ENCODE measurements at places on chromosomes 1 and 21.

DNA sequence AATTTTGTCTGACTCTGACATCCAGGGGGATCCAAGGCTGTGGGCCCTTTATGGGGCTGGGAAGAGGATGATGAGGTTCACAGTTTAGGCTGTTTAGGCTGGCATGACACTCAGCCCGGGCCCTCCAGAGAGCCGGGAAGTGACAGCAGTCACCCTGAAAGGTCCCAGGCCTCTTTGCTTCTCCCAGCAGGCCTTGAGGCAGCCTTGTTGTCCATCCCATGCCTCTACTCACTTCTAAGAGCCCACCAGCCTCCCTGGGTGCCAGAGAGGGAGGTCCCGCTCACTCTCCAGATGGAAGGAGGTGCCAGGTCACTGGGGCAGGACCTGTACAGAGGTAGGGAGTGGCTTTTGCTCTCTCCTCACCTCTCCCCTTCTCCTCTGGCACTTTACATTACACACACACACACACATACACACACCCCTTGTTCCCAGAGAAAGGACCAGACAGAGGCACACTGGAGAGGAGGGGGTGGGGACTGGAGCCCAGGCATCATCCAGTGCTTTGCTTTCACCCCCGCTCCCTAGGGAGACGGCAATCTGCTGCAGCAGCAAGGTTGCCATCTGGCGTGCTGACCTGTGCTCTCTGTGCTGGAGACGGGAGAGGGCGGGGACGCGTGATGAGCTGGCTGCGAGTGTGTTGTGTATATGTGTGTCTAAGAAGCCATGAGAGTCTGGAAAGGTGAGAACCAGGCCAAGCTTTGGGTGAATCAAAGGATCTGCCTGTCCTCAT is 4.6 kb downstream of the KLHDC8A start:
- DNase-seq: no peak

DNA sequence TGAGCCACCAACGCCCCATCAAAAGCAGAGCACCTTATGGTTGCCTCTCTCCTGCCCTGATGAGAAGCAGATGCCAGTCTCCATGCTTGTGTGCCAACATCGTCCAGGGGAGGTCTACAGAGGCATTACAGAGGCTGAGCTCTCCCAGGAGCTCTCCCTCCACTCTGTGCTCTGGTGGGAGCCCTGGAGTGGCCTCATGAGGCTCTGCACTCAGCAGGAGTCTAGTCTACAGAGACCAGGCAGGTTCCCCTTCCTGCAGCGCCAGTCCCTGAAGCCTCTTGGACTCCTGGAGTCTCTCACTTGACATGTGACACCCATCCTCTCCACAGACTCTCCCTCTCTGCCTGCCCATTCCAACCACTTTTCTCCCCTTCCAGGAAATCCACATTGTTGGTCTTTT is 3.4 kb downstream of the DCST1 start:
- DNase-seq: no peak

GRCh38 chr1:5986018-5986417 is 6.2 kb downstream of the NPHP4 start:
- DNase-seq: no peak

DNA sequence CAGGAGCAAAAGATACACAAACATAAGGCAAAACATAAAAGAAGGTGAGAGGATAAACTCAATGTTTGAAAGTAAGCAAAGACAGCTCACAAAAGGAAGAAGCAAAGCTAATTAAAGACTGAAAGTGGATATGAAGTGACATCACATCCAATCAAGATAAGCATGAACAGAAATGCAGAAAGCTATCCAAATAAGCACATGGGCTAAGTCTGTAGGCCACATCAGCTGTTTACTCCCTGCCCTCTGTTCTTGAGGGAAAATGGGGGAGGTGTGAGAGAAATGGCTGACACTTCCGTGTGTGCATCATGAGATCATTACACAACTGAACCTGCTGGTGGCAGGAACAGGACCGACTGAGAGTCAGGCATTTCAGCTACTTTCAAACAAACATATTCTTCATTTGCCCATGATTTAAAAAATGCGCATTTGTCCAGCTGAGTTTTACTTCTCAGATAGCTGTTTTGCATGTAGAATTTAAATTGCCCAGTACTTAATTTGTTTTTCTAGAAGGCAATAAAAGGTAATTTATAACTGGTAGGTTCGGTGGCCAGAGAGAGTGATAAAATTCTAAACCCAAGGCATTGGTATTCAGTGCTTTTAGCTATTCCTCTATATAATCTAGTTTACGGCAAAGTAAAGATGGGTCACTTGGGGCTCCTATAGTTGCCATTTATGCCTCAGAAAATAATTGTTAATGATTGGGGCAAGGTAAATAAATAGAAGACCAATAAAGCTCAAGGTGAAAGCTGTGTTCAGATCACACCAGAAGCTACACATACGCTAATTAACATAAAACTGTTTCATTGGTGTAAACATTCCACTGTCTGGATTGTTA is 27.2 kb upstream of the MAN1A2 start:
- no peak for DNase-seq

GRCh38 chr1:33394770-33395169 is 36.1 kb downstream of the PHC2 start:
- no peak for DNase-seq

DNA sequence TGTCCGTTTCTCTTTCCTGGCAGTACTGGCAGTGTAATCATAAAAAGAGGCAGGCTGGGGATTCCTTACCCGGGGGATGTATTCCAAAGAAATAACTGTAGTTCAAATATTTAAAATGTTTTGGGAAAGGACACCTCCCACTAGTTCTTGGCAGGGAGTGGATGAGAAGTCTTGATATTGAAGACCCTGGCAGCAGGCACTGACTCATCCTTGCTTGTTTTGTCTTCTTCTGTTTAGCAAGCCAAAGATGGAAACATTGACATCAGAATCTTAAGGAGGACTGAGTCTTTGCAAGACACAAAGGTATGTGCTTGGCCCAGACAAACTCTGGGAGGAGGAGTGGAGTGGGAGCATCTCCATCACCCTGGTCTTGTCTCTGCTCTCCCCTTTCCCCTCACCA is 639 bp downstream of the IL20 start:
- no peak for DNase-seq

- DNase-seq: no peak
These were observed 80.0 kb upstream of the TIAM1 start for GRCh38 chr21:31424058-31424457.

DNA sequence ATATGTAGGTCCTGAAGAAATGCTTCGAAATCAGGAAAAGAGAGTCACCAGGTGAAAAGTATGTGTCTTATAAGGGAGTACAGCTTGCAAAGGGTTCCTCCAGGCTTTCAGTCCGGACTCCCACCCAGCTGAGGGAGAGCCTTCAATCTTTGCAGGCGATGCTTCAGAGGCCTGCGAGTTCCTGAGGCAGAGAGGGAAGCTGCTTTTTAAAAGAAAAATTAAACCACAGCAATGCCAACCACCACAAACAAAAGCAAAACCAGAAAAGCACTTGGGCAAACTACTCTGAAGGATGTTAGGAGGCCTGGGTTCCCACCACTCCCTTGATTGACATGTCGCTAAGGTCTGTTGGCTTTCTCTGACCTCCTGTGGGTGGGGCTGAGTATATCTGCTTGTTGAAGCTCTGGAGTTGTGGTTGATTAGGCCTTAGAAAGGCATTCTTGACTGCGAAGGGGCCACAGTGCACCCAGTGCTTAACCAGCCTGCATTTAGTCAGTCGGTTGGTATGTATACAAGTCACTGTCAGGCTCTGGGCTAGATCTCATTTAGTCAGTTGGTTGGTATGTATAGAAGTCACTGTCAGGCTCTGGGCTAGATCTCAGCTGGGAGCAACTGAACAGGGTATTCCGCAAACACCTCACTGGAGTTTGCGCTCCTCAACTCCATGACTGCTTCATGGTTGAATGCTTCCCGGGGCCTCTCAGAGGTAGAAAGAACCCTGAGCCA is 1.2 kb downstream of the NIPAL3 start:
- DNase-seq: peak; percentile 79

DNA sequence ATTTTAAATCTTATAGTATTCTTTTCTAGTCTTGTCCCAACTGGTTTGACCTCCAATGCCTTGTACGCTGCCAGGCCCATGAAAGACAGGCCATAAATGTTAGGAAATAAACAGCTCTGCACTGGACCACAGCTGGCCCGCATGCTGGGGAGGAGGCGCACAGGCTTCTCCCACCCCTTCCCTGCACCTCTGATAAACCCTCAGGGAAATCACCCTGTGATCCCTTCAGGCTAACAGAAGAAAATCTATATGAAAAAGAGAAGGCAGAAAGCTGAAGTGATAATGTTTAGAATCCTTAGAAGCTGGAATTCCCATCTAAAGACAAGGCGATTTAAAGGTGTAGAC is 41.5 kb downstream of the COLGALT2 start:
- DNase-seq: no peak

All from DND-41 (cell line).